ENCODE measurements at places on chromosomes 2 and 18. TPM values are rescaled to one million over a fixed set of nuclear protein-coding genes. Genes with fewer than 3 reads are reported as not detected.

- DNase-seq = no peak
These were observed 1485.2 kb upstream of the PIK3C3 start for GRCh38 chr18:40469851-40470250.

- no peak for DNase-seq
These were observed 15.9 kb upstream of the FIGN start for GRCh38 chr2:163751696-163752095.

DNA sequence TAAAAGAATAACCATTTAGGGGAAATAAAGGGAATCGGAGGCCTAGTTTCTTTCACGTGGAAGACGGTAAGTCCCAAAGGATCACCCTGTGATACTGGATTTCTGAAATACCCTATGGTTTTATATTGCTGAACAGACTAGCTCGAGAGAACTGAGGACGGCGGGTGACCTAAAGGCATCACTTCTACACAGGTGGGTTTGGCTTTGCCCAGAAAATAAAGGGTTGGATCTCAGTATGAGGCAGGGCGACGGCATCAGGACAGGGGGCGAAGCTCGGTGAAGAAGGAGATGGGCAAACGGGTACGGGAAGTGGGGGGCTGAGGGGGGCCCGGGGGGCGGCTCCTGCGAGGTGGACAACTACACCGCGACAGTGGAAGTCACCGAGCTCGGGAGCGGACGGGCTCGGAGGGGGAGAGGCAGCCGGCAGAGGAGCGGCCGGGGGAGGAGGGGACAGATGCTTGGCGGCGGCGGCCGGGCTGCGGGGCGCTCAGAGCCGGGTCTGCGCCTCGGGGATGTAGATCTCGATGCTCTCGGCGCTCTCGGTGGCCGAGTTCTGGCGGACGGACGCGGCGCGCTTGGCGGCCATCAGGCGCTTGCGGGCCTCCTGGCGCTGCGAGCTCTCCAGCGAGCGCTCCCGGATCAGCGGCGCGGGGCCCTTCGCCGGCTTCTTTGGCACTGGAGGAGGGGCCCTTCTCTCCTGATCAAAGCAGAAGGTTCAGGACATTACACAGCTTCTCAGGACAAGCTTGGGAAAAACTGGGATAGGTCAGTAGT is 48.9 kb downstream of the TGIF1 start:
- DNase-seq = no peak

RBKS gene
- 11.1 TPM for total RNA-seq

MOCOS gene
- 5.6 TPM for total RNA-seq

DNA sequence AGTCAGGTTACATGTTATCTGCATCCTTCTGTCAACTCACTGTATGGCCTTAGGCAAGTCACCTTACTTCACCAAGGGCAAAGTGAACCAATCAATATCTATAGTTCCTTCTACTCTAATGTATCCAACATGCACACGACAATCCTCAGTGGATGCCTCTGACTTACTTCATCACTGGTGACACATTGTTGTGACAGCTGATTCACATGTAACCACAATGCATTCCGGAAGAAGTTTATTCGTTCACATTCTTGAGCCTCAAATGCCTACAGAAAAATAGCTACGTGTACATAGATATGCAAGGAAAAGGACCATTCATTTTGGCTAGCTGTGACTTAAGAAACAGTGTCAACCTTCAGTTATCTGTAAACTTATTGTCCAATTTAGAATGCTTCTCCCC is 26.3 kb upstream of the EPG5 start:
- no peak for DNase-seq

LYPD1 gene
- total RNA-seq = 0.28 TPM

DNA sequence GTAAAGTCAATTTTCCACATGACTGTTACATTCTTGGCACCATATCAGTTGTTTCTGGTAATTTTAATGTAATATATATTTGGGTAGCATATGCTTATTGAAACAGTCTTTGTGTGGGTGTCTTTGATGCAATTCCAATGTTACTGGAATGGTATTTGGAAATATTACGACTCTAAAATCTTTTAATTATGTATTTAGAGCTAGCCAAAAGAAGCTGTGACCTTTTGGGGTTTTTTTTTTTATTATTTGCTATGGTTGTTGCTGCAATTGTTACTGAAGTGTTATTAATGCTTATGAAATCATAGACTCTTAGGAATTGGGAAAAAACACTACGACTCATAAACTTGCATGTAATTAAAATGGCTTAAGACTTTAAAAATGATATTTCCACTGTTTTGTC is 95.9 kb downstream of the AOX1 start:
- DNase-seq = no peak

SPC25 gene
- 1.2 TPM for total RNA-seq

DNA sequence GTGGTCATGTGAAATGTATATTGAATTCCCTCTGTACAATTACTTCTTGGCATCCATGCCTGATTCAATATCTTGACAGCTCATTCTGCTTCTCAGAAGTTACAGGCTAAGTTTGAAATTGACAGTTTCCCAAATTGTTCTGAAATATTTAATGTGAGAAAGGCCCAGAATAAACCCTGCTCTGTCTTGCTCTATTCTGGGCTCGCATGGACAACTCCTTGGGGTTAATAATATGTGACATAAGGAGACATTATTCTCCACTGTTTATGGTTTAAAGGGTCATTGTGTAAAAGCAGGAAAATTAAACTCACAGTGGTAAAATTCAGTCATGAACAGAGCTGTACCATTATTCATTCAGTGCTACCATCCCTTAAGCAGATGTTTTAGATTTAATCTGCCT is 160.7 kb upstream of the CNTNAP5 start:
- no peak for DNase-seq

RNF144A gene
- total RNA-seq = 21.2 TPM

LRRTM1 gene
- total RNA-seq = 0.34 TPM

Data from left colon (tissue), 2 donors.